ENCODE measurements at places on chromosomes 5 and 9. TPM values are rescaled to one million over a fixed set of nuclear protein-coding genes. Genes with fewer than 3 reads are reported as not detected.

DNA sequence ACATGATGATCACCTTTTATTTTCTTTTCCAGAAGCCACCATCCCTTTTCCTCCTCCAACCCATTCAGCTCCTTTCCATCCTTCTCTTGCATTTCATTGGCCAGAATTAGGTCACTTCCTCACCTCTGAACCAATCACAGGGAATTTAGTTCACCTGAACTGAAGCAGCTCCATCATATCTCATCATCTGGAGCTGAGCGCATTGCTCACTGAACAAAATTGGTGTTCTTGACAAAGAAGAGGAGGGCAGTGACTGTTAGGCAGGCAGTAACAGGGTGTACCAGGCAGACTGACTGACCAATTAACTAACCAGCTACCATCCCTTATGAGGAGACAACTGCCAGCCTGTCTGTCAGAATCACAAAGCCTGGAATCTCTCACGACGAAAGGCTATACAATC is 1.8 kb upstream of the ZNF354A start:
- no peak for DNase-seq

GRCh38 chr5:55923177-55923771 is 71.5 kb downstream of the IL6ST start:
- DNase-seq: no peak

GFI1B gene
- total RNA-seq: not detected

DNA sequence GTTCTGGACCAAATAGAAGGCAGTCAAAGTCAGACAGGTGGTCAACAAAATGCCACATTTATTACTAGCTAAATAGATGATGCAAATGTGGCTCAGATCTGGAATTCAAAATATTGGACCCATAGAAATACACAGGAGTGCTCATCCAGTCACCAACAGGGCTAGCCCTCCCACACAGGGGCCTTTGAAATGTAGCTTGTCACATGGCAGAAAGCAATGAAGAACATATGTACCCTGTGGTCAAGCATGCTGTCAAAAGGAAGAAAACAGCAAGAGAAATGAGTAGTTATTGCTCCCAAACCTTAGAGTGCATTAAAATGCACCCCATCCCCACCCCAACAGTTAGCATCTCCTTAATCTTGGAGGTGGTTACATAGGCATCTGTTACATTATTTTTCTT is 20.9 kb upstream of the CCDC112 start:
- no peak for DNase-seq

GRCh38 chr5:10009802-10010201 is 239.9 kb downstream of the ATPSCKMT start:
- no peak for DNase-seq

DBN1 gene
- 27.5 TPM for total RNA-seq

PURA gene
- total RNA-seq: 20.6 TPM

OBP2B gene
- not detected for total RNA-seq

DNA sequence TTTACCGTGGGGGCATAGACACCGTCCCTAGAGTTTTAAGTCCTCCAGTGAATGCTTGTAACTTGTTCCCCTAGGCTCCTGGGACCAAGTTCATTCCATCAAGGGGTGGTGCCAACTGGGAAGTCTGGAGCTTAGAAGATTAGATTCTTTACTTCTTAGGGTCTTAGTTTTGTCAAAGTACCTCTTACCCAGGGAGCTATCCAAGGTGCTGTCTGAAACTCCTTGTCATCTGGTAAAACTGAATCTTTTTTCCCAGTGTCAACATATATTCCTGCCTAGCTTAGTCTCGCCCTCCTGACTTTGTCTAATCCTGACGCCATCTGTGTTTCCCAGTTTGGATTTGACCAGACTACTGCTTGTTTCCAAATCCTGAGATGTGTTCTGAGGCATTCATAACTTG is 41.6 kb downstream of the MAMDC2 start:
- DNase-seq: no peak

DNA sequence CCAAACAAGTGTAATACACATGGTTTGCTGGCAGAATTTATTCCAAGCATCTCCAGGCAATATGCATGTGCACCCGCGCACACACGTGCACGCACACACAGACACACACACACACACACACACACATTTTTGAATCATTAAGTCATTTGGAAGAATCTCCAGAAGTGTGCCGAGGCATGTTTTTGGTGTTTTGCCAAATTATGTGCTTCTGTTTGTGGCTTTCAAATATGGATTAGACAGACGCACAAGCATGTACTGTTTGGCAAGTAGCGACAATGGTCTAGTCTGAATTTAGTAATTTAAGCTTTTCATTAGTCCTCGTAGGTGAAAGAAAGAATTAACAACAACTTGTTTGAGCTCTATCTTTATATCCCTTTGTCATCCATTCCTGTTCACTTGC is 36.7 kb downstream of the NFIB start:
- DNase-seq: peak; percentile 27

SPATA31C1 gene
- not detected for total RNA-seq

DNA sequence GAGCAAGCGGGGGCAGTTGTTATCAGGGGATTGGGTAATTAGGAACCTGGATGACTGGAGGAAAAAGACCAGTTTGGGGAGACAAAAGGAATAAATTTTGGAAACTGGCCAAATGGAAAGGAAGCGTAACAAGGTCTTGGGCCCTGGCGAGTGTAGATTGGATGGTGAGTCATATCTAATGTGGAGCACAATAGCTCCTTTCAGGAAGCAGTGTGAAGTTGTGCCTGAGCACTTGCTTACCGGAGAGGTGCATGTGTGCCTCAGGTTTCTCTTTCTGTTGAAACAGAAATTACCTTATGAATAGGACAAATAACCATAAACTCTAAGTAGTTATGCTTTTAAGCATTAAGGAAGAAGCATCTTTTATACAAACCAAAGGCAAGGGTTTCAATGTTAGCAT is 176.4 kb downstream of the KIF4B start:
- DNase-seq: no peak

- DNase-seq: no peak
Measured at GRCh38 chr5:119750887-119751733, 121.8 kb downstream of the FAM170A start.

- no peak for DNase-seq
Measured at GRCh38 chr5:9329125-9329524, 216.8 kb downstream of the SEMA5A start.

DNA sequence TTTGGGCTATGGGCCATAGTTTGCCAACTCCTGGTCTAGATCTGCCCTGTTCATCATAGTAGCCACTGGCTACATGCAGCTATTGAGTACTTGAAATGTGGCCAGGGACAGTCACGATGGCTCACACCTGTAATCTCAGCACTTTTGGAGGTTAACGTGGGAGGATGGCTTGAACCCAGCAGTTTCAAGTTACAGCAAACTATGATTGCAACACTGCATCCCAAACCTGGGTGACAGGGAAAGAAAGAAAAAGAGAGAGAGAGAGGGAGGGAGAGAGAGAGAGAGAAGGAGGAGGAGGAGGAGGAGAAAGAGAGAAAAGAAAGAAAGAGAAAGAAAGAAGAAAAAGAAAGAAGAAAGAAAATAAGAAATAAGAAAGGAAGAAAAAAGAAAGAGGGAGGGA is 5.1 kb upstream of the GMCL2 start:
- no peak for DNase-seq

PCDHB5 gene
- 0.97 TPM for total RNA-seq

DNA sequence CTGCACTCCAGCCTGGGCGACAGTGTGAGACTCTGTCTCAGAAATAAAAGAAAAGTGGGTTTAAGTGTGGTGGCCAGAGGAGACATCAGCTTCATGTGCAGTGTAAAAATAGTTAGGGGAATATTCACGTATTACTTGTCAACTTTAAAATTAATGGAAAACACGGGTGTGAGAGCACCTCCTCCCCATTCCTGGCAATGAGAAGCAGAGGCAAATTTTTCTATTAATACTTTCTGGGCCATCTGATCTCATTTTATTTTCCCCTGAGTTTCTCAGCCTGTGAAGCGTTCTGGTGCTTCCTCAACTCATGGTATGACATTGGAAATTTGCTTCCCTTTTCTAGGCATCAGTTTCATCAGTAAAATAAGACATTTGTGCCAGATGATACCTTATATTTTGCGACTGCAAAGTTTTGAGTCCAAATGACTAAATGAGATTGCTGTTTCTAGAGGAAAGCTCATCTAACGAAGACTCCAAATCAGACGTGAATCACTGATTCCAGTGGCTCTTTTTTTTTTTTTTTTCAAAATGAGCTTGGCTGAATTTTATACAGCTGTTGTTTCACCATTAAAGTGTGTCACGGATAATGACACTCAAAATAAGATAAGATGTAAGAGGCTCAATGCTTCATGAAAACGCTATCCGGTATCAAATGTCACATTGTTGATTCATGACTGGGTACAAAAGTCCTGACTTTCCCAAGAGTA is 104.6 kb downstream of the MSX2 start:
- no peak for DNase-seq

- no peak for DNase-seq
Measured at GRCh38 chr9:110444911-110445310, 107.2 kb upstream of the TXNDC8 start.

DNA sequence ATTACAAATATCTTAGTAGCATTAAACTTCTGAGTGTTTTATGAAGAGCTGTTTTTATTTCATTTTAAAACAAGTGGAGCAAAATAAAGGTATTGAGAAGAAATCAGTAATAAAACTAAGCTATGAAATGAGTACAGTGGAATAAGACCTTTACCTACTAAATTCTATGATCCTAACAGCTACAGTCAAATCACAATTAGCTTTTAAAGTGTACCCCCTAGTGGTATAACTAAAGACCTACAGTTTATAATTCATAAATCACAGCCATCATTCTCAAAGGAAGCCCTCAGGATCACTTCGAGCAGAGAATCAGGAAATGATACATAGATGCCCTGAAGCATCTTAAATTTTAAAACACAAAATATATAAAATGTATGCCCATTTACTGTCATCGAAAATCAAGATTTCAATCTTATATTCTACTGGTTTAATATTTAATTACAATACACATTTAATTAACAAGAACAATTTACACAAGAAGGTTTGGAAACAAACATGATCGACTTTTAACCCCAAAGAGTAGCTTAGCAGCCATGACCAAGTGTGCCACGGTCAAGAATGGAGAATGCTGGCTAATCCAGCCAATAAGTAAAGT is 12.3 kb downstream of the CCNH start:
- no peak for DNase-seq

- DNase-seq: no peak
Measured at GRCh38 chr5:35371951-35372426, 141.7 kb upstream of the PRLR start.

DDX4 gene
- not detected for total RNA-seq

GRCh38 chr9:15693701-15694100 is 140.9 kb downstream of the CCDC171 start:
- DNase-seq: no peak

DNA sequence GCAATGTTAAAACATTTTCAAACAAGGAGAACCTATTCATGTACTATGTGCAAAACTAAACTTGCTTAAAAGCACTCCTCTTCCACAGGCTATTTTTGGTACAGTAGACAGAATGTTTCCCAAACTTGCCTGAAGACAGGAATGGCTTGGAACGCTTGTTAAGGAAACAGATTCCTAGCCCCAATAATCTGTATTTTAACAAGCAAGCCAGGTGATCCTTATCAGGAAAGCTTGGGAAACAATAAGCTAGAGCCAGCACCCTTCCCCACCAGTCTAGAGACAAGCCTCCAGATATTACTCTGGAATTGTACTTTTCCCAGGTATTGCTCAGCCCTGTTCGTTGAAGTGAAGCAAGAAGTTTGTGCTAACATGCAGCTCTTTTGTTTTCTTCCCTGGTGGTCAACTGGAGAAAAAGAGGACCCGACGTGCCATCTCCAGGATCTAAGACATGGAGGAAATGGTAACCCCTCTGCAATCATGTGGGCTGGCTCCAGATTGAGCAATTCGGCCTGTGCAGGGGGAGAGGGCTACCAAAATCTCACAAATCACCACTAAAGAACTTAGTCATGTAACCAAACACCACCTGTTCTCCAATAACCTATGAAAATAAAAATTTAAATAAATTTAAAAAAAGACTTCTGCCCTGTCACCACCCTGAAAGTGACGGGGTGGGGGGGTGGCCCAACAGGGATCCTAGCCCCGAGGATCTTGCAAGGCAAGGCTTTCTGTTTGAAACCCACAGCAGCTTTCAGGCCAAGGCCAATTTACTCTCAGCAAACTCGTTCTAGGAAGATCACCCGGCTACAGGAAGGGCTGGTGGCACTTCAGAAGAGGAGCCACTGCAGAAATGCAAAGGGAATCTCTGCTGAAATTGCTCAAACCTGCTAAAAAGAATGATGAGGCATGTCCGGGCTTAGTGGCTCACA is 48.6 kb downstream of the SHB start:
- DNase-seq: no peak

GRCh38 chr5:178112545-178112944 is 787 bp upstream of the N4BP3 start:
- DNase-seq: no peak

KIF20A gene
- not detected for total RNA-seq

DNA sequence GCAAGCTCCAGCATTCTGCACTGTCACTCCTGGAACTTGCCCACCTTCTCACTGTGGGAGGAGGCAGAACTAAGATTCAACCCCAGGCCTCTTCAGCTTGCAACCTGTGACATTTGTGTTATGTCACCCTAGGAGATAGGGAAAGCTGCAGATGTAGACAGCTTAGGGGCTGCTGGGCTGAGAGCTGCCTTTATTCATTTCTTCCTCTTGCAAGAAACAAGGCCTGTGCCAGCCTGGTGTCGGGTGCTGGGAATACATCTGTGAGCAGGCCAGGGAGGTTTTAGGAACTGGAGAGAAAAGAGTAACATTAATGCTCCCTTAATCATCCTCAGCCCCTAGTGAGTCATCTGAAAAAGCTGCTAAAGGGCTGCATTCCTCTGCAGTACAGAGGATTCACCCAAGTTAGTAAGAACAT is 101.8 kb downstream of the FGF18 start:
- no peak for DNase-seq

GRCh38 chr5:167063788-167064187 is 1227.7 kb upstream of the WWC1 start:
- DNase-seq: no peak

All from gastrocnemius medialis (tissue), 4 donors.